ENCODE measurements at places on chromosomes 2 and 18.

DNA sequence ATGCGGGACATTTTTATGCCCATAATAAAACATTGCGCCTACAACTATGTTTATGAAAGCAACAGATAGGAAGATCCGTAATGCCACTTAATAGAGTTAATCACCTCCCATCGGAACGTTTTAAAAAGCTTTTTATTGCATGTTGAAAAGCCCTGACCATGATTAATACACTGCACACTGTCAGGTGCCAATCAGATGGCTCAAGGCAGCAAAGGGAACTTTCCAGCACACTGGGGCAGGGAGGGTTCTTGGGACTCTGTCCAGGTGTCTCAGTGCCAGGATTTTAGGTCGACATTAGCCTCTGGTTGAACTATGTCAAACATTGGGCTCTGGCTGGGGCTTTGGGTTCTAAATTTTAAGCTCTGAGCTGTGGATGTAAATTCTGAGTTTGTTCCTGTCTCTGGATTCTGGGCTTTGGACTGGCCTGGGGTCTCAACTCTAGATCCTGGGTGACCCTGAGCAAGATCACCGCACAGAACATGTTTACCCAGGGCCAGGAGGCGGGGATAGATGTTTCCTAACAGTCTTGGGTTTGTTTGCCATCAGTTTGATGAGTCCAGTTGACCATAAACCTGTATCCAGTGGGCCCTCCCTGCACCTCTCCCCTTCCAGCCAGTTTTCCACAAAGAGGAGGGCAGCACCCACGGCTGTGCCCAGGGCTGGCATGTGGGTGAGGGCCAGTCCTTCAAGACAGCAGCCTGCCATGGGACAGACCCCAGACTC lies 262.7 kb downstream of the ATAD2B start:
- DNase-seq = no peak

- no peak for DNase-seq
These were observed 1.7 kb downstream of the PAX3 start for GRCh38 chr2:222296911-222297599.

- no peak for DNase-seq
These were observed 91.6 kb downstream of the RHOB start for GRCh38 chr2:20538308-20539132.

- peak; percentile 77 for DNase-seq
These were observed at the start of gene ITGA4 for GRCh38 chr2:181457121-181457740. Gene ITGA4, plus strand, starts transcription at chr2:181457386. Its CDS starts 269 bp downstream, at chr2:181457655.

DNA sequence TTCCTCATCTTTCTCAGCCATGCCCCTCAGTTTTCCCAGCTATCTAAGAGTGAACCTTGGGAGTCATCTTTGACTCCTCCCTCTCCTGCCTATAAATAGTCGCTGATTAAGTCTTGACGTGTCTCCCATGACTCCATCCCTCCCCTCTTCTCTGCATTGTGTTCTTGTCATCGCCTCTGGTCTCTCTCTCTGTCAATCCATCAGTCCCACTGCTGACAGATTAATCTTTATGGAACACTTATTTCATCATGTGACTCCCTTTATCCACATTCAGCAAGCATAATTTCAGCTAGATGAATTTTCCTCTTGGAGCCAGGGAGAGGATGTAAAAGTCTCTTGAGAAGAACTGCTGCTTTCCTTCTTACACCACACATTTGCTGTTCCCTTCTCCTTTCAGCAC lies 9.4 kb downstream of the ADAM23 start:
- no peak for DNase-seq

DNA sequence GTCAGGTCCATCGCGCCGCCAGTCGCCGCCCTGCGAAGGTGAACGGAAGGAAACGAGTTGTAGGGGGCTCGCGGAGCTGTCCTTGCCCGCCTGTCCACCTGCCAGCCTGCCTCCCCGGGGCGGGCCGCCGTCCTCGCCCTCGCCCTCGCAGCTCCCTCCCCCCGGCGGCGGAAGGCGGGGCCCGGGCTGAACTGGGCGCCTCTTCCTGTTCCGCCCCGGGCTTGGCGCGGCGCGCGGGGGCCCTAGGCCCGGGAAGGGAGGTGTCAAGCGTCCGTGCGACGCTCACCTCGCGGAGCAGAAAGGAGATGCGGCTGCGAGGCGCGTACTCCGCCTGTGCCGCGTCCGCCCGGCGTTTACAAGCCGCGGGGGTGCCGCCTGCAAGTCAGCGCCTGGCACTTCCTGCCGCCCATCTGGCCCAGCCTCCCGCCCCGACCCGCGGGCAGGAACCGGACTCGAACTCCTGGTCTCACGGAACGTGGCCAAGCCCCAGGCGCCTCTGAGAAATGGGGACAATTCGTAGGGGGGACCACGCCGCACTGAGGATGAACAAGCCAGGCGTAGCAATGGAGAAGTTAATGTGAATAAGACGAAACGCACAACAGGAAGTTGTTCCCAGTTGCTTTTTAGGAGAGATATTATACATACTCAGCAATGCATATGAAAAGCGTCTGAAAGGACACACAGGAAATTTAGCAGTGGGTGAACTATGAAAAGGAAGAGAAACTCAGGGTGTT lies at the start of gene CNPPD1:
Gene CNPPD1 (minus strand): TSS at position 108 of the 734 bp plus-strand sequence. CDS start 97 bp downstream, at position 11.
- peak; percentile 77 for DNase-seq

- no peak for DNase-seq
These were observed 185.4 kb downstream of the LDLRAD4 start for GRCh38 chr18:13403786-13404549.

GRCh38 chr2:237549643-237550415 lies 16.5 kb upstream of the PRLH start:
- DNase-seq = no peak

DNA sequence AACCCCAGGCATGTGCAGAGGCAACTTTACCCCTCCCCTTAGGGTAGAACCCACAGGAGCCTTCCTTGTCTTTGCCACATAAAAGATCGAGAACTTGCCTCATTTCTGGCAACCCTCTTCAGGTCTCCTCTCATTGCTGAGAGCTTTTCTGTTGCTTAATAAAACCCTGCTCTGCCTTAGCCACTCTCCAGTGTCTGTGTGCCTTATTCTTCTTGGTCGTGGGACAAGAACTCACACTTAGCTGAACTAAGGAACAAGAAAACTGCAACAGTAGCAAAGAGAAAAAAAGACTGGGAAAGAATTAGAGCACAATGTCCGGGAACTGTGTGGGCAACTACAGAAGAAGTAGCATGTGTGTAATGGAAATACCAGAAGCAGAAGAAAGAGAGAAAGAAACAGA lies 56.2 kb upstream of the SMIM21 start:
- DNase-seq = no peak

DNA sequence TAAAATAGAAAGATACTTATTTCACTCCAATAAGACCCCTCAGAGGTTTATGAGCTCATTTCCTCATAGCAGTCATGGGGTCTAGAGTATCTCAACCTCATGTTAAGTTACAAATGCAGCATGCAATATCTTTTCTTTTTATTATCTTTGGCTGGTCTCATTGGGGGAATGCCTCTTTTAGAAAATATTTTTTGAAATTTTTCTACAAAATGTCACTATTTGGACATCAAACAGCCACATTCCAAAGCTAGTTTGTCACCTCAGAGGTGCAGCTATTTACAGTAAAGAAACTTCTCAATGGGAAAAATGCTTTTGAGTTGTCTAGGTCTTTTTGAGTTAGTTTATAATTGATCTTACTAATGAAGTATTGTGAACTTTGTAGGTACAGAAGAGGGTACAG lies 370.7 kb upstream of the LRATD1 start:
- DNase-seq = no peak

GRCh38 chr2:205767617-205768016 lies 85.3 kb downstream of the NRP2 start:
- DNase-seq = no peak

GRCh38 chr2:143471550-143471949 lies 342.3 kb downstream of the ARHGAP15 start:
- DNase-seq = no peak

DNA sequence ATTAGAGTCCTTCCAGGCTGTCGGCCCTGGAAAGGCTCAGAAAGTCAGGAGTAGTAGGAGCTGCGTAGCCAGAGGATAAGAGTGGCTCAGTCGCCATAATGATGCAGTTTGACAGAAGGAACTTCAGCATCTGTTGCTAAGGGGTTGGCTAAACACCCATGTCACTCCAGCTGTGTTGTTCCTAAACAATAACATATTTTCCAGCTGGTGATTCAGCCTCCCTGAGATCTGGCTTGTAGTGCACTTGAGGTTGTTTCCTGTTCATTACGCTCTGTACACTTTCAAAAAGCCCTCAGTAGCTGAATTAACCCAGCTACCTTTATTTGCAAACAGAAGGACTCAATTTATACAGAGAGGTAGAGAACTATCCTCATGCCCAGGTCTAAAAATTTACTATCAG lies 39.7 kb upstream of the EPAS1 start:
- DNase-seq = no peak

GRCh38 chr2:150274108-150274507 lies 213.4 kb downstream of the RND3 start:
- DNase-seq = no peak

- no peak for DNase-seq
These were observed 224.1 kb upstream of the CCDC150 start for GRCh38 chr2:196415384-196415783.

GRCh38 chr18:60082790-60083189 lies 183.0 kb downstream of the PMAIP1 start:
- no peak for DNase-seq

DNA sequence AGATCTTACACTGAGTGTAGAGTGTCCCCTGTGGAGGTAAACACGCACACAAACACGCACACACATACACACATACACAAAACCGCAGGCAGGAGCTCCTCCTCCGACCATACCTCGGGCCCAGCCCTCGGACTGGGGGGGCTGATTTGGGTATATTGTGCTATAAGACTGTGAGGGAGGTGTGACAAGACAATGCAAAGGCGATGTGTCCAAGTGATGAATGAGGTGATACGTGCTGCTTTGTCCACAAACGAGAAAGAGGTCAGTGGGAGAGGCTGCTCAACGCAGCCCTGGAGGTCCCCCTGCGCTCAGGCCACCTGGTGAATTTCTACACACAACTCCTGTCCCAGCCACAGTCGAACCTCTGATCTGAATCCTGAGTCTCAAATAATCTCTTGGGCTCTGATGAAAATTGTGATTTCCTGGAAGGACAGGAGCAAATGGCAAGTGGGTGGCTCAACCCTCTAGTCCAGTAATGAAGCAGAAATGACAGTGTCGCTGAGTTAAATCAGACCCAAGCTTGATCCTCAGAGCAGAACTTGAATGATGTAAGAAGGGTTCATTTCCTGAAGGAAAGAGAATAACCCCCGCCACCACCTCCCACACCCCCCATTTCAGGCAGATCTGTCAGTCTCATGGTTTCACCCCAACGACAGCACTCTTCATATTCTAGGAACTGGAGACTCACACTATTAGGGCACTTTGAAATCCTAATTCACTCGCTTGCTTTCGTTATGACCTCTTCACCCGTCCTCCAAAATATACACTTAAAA lies 48.9 kb upstream of the ASXL2 start:
- no peak for DNase-seq

GRCh38 chr18:22368021-22368420 lies 49.7 kb downstream of the CTAGE1 start:
- no peak for DNase-seq

DNA sequence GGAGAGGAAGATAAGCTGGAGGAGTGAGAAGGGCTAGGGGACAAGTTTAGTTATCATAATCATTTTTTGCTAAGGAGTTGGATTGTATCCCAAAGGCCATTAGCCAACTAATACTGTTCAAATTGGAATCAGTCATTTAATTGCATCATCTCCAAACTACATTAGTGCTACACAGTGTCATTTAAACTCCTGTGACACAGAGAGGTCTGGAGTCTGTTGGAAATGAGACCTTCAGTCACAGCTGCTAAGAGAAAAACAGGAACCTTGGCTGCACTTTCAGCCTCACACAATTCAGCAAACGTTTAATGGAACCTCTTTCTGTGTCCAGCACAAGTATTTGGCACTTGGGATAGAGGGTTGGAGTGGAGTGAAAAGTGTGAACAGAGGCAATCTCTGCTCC lies 175.5 kb upstream of the MGAT5 start:
- no peak for DNase-seq

- DNase-seq = no peak
These were observed 57.2 kb downstream of the TACR1 start for GRCh38 chr2:75142081-75142480.

DNA sequence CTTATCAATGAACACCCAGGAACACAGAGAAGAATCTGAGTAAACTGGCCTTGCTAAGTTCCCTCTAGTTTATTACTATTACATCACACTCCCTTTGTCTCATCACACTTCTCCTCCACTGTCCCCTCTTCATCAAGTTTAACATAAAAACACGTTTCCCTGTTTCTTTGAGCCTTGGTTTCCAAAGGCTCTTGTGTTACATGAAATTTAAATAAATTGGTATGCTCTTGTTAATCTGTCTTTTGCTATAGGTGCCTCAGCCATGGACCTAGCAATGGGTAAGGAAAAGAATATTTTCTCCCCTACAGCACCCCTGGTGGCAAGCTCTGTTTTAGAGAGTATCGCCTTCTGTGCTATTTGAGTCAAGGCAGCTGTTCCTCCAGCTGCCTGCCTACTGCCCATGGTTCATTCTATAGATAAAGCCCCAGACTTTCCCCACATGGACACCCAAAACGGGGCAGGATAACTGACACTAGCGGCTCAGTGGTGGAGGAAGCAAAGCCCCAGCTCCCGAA lies 31.8 kb downstream of the TGIF1 start:
- DNase-seq = no peak

GRCh38 chr2:143501106-143501676 lies 372.0 kb downstream of the ARHGAP15 start:
- no peak for DNase-seq

DNA sequence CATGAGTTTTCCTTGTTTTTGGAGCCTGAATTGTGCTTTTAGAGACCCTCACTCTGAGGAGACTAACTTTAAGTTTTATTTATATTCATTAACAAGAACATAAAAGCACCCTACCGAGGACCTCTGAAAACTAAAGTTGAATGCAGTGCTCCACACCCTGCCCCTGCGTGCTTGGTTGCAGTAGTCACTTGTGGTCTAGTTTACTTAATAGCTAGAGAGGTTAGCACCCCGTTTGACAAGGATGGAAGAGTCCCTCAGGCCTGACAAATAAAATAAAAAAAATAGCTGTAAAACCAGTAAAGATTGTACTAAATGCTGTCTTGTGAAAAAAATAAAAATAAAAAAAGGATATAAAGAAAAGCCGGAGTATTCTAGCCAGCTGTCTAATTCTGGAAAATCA lies 395.2 kb downstream of the MTX2 start:
- DNase-seq = no peak

GRCh38 chr18:75215663-75216062 lies 5.1 kb downstream of the TSHZ1 start:
- DNase-seq = no peak

- DNase-seq = no peak
These were observed 166.6 kb upstream of the PKDCC start for GRCh38 chr2:41881249-41881648.
